ENCODE measurements at places on chromosomes 5 and 9.

DNA sequence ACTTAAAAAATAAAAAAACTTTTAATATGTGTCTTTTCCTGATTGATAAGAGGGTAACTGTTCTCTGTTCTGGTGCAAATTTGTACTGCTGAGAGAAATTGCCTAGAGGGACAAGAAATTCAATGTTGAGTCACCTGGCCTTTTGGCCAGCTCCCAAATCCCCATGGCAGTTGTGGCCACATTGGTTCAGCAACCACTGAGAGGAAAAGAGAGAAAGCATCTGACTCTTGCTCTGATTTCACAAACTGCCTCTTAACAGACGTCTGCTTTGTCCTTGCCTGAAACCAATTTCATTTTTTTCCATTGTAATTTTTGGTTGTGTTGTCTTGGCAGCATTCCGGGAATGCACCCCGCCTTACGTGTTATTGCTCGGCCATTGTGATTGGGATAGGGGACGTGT lies 42.4 kb downstream of the NTRK2 start:
- peak; percentile 9 for DNase-seq

DNA sequence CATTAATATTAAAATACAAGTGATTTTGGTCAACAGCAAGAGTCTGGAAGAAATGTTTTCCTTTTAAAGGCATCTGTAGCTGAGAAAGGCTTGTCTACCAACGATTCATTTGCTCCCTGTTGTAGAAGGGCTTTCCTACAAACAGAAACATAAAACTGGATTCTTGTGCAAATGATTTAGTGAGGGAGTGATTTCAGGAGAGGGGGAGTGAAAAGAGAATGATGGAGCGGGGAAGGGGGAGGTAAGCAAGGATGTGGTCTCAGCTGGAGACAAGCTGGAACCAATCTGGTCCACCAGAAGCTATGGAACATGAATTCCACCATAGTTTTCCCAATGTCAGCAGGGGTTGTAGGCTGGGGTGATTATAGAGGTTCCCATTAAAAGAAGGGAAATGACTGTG lies 196.3 kb downstream of the FBXO4 start:
- DNase-seq = no peak

- DNase-seq = no peak
Observed at GRCh38 chr5:60960591-60960990, 15.6 kb downstream of the NDUFAF2 start.

DNA sequence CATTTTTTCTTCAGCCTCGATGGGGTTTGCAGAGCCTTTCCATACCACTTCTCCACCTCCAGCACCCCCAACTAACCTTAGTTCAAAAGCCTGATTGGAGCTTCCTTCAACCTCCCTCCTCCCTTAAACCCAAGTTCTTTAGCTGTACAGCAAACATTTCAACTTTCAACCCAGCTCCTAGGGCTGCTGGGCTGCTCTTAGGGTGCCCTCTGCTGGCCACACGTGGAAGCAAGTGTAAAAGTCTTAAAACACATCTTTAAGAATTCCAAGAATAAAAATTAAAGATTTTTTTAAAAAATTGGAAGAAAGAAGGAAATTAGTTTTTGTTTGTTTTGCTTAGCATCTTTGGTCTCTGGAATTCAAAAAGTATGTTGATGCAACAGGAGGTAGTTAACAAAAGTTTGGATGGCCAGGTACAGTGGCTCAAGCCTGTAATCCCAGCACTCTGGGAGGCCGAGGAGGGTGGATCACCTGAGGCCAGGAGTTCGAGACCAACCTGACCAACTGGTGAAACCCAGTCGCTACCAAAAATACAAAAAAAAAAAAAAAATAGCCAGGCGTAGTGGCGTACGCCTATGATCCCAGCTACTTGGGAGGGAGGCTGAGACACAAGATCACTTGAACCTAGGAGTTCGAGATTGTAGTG lies 15.5 kb upstream of the HSD17B3 start:
- peak; percentile 37 for DNase-seq

DNA sequence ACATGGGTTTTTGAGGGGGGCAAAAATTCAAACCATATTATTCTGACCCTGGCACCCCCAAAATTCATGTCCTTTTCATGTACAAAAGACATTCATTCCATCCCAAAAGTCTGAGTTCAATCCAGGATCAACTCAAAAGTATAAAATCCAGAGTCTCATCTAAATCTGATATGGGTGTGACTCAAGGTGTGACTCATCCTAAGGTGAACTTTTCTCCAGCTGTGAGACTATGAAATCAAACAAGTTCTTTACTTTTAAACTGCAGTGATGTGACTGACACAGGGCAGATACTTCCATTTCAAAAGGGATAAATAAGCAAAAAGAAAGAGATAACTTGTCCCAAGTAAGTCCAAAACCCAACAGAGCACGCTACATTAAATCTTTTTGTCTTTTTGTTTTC lies 20.6 kb upstream of the CYLC2 start:
- DNase-seq = no peak

DNA sequence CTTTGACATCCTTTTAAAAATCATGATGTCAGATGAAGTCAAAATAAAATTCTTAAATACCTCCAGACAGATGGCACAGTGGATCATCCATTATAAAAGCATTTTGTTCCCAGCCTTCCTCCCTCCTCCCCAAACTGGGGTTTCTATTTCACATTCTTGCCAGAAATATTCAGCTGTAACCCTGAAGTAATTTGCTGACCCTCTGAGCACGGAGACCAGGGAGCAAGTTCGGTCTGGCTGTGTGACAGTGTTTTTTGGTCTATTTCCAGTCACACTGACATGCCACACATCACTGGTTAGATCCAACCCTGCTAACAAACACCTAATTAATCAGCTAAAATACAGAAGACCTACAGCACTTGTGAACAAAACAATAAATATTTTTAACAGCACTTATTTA lies 126.2 kb upstream of the DMRT1 start:
- no peak for DNase-seq

- no peak for DNase-seq
Observed at GRCh38 chr5:98503616-98504015, 269.8 kb upstream of the RGMB start.

GRCh38 chr9:88605512-88606362 lies 70.8 kb downstream of the NXNL2 start:
- DNase-seq = no peak

DNA sequence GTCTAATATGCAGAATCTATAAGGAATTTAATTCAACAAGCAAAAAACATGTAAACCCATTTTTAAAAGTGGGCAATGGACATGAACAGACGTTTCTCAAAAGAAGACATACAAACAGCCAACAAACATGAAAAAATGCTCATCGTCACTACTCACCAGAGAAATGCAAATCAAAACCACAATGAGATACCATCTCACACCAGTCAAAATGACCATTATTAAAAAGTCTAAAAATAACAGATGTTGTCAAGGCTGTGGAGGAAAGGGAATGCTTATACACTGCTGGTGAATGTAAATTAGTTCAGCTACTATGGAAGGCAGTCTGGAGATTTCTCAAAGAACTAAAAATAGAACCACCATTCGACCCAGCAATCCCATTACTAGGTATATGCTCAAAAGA lies 3.1 kb upstream of the KLHL3 start:
- DNase-seq = no peak

GRCh38 chr9:12862611-12863410 lies 88.0 kb downstream of the LURAP1L start:
- DNase-seq = no peak

- no peak for DNase-seq
Observed at GRCh38 chr5:158381614-158382160, 522.7 kb upstream of the CLINT1 start.

DNA sequence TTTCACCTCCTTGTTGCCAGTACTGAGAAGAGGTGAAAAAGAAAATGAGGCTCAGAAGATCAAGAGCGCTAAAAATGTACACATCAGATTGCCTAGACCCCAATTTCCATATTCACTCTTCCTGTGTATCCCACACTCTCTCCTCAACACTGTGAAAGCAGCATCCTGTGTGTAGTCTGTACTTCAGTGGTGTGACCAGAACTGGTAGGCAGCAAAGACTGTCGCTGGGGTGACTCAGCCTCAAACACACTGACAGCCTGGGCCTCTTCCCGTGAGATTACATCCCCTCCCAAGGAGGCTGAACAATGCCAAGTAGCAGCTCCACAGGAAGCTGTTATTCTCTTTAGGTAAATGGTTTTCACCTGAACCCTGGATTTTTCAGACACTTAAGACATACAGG lies 135.5 kb downstream of the CCDC192 start:
- DNase-seq = peak; percentile 11

DNA sequence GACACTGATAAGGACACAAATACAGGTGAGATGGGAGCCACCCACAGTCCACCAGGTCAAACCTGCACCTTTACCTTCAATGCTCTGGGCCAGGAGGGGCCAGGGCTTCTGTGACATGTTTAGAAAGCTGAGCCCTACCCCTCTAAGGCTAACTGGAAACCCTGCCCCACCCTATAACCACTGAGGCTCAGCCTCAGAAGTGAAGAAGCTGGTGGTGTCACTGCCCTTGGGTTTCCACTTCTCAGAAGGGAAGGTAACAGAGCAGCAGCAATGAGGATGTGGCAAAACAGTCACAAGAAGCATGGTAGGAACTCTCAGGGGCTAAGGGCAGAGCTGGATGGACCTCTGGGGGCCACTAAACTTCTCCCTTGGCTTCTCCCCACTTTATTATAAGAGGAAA lies 6.0 kb downstream of the PDGFRB start:
- DNase-seq = no peak

GRCh38 chr5:95668216-95668615 lies 14.6 kb downstream of the SPATA9 start:
- no peak for DNase-seq

- no peak for DNase-seq
Observed at GRCh38 chr9:127941961-127942215, 4.2 kb upstream of the DPM2 start.

DNA sequence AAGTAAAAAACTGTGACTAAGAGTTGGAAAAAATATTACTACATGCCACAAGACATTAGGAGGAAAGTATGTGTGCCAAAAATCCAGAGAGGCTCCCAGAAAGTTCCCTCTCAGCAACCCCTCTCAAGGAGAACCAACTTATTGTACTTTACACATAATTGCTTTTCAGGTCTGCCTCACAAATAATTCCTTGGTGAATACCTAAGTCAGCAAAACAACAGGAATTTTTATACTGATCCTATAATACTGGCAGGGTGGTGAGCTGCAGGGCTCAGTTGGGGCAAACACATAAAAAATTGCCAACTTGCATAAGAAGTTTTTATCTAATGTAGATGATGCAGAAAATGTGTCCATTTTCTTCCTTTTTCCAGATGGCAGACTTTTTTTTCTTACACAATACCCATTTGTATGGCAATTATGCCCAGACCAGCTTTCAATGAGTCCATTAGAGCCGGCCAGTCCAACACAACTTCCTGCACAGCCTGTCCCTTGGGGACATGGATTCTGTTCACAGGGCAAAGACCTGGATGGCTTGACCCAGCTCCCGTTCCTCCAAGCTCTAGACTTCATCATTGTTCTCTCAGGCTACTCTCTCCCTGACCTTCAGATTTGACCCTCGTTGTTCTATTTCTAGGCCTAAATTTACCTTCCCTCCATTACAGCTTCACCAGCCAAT lies 31.3 kb downstream of the MARCHF3 start:
- DNase-seq = no peak

- DNase-seq = peak; percentile 70
Observed at GRCh38 chr5:163347671-163348070, 89.7 kb upstream of the CCNG1 start.

DNA sequence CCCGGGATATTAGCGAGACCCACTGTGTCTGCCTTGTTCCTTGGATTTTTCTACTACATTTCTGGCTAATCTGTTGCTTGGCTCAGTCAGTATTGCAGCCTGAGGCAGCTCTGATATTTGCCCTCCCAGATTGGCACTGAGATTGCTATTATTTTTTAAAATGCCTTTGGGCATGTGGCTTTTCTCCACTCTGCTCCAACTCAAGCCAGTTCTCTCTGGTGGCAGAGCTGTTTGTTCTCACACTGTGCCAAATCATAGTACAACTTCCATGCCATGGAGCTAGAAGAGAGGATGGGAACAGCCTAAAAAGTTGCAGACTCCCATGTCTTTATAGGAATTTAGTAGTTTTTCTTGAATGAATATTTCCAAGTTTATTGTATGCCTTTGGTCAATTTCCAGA lies 155.9 kb upstream of the ATP10B start:
- DNase-seq = no peak

DNA sequence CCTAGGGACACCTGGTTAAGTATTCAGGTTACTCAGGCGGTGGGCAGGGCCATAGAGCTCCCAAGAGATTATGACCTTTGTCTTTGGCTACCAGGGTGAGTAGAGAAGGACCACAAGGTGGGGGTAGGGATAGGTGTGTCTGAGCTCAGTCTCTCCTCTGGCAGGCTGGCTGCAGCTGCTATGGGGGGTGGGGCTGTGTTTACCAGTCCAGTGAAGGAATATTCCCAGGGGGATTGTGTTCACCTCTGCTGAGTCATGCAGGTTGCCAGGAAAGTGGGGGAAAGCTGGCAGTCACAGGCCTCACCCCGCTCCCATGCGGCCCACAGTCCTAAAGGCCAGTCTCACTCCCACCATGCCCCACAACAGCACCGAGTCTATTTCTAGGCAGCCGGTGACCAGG lies 53.6 kb upstream of the POU5F2 start:
- no peak for DNase-seq

All from activated CD4-positive, alpha-beta T cell treated with anti-CD3 and anti-CD28 coated beads, Interleukin-2, Interleukin-4, amounts not matched to agents 100 ng/mL and 50 ng/mL, durations not matched to agents 16 hours and 8 hours (primary cell).